Stimulated activated CD4-positive, alpha-beta T cell treated with anti-CD3 and anti-CD28 coated beads, Interleukin-4, amount 100 ng/mL, for 48 hours (primary cell): ENCODE measurements at places on chromosomes 1 and 21.

GRCh38 chr1:103160281-103160680 is 52.0 kb upstream of the COL11A1 start:
- no peak for DNase-seq

DNA sequence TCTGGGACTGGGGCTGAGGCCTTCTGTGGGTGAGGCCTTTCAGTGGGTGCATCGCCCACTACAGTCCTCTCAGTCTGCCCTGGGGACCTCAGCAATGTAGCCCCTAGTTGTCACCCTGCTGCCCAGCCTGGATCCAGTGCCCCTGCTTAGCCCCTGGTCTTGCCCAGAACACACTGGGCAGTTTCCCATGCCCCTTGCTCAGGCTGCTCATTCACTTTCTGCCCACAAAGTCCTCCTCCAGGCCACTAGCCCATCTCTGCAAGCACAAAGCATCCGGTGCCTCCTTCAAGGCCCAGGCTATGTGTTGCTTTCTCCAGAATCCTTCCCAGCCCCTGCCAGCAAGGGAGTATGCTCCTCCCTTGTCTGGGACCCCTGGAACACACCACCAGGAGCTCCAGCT is 5.4 kb upstream of the ADORA1 start:
- no peak for DNase-seq

- no peak for DNase-seq
Measured at GRCh38 chr1:233582439-233582838, 31.5 kb upstream of the KCNK1 start.

- DNase-seq: no peak
Measured at GRCh38 chr1:12083766-12084165, 20.7 kb downstream of the TNFRSF8 start.

DNA sequence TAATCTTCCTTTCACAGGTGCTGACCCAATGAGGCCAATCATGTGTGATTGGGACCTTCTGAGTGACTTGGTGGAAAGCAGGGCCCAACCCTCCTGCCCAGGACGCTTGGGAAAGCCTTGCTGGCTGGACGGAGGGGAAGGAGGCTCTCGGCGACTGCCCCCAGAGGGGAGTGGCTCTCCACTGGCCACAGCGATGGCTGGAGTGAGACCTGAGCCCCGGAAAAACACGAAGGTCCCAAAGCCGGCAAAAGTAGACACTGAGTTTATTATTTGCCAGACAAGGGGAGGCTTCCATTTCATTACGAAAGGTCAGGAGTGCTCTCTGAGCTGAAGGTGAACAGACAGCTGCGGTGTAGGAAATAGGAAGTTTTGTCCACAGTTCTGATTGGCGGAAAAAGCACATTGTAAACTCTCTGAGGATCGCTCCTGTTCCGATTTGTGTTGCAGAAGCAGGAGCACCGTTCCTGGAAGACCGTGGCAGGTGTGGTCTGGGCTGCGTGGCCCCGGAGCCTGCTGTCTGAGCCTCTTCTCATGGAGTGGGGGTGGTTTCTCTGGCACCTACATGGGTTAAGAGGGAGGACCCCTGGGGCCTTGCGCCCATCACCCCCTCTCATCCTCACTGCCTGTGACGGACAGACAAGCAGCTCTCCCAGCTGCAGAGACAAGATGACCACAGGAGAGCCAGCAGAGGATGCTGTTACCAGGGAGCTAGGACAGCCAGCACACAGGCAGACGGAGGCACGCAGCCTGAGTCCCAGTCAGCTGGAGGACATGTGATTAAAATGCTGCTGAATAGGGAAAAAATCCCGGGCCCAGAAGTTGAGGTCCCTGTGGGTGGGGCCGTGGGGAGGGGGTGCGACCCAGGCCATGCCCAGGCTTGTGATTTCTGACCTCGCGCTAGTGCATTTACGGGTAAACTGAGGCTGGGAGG is 41.5 kb downstream of the KRTAP10-1 start:
- no peak for DNase-seq

GRCh38 chr1:203072002-203072602 is 13.7 kb downstream of the MYOG start:
- no peak for DNase-seq

- no peak for DNase-seq
Measured at GRCh38 chr1:34780528-34780927, 486 bp upstream of the GJB3 start.

DNA sequence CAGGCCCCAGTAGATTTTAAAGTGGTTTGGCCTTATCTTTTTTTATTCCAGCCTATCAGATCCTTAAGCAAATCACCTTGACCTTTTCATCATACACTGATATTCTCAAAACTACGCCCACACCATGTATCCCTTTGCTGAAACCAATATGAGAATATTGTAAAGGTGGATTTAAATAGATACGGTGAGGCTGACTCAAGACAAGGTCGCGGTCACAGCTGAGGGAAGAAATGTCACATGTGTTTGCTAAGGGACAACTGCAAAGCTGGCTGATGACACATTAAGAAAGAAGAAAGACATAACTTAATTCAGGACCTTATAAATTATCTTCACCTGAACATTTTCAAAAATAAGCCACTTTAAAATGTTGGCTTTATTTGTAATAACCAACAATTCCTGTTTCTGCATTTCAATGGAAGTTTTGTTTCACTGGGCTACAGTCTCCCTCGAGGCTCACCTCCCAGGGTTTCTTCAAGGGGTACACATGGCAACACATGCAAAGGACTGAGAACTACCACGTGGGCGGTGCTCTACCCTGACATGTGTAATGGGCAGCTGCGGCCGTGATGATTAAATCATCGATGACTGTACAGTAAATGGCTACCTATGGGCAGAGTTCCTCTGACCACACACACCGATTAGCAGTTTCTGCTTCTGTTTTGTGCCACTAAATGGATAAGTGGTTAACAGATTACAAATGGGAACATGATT is 189.5 kb downstream of the SIPA1L2 start:
- DNase-seq: no peak

GRCh38 chr1:171352554-171352953 is 38.6 kb downstream of the FMO4 start:
- no peak for DNase-seq

DNA sequence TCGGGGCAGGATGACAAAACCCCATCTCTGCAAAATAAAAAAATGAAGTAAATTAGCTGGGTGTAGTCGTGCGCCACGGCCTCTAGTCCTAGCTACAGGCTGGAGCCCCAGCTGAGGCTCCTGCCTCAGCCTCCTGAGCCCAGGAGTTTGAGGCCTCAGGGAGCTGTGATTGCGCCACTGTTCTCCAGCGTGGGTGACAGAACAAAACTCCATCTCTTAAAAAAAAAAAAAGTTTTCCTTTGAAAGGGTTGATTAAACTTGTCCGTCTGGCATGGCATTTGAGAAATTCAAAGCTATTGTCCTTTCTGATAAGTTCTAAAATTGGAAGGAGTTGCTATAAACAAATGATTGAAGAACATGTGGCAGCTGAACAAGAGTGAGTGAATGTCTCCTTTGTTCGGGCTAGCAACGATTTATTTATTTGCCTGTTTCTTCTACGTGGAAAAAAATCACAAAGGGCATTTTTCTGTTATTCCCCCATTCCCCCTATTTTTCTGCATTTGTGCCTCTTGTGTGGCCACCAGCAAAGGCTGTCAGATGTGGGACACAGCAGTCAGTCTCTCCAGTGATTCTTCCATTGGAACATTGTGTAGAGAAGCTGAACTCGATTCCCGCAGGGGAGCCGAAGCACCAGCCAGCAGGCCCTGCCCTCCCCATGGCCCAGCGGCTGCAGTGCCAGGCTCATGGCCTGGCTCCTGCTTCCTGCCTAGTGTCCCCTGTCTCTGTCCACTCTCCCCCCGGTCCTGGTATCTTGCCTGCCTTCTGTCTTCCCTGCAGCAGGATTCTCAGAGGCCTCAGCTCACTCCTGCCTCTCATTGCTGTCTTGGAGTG is 21.5 kb upstream of the PWP2 start:
- DNase-seq: no peak

- no peak for DNase-seq
Measured at GRCh38 chr1:232382671-232383070, 247.3 kb downstream of the SIPA1L2 start.

DNA sequence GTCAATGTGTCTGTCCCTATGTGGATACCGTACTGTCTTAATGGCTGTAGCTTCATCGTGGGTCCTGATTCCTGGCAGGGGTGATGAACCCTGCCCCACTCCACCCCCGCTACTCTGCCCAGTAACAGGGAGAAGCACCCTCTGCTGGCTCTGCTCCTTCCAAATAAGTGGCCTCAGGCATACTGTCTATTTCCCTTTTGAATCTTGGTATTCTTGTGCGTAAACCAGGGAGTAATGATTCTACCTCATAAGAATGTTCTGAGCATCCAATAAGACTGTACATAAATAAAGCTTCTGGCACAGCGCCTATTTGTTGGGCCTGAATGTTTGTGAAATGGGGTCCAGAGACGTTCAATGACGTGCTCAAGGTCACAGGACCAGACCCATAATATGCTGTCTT is 35.2 kb upstream of the CTPS1 start:
- no peak for DNase-seq

GRCh38 chr1:172085317-172085716 is 244.0 kb downstream of the DNM3 start:
- no peak for DNase-seq

DNA sequence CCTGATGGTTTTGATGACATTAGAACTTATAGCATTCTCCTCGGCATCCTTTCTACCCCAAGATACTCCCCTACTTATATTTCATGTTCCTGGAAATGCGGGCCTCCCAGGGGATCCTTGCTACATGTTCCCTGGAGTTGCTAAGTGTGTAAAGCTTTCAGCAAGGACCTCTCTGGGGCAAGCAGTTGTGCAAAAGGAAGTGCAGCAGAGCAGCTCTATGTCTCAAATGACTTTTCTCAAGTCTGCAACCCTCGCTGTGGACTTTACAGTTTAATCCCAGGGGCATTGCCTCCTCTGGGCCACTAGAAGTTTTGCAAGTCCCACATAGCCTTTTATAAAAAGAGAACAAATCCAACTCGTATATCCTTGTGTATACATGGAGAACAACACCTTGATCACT is 20.8 kb upstream of the MNDA start:
- no peak for DNase-seq

DNA sequence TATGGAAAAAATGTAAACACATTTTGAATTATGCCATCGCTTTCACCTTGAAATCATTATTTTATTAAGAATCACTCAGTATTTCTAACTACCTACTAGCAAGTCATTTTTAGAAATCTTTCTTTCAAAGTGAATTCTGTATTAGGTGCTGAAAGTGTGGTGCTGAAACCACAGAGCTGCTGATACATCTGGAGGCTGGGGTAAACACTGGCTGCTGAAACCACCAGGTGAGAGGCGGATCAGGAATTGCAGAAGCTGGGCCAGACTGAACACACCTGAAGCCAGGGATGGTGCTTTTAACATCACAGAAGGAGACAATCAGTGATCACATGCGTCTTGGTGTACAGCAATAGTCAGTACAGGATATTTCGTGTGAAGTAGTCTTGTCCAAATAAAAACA is 42.2 kb upstream of the KCNE1 start:
- no peak for DNase-seq

DNA sequence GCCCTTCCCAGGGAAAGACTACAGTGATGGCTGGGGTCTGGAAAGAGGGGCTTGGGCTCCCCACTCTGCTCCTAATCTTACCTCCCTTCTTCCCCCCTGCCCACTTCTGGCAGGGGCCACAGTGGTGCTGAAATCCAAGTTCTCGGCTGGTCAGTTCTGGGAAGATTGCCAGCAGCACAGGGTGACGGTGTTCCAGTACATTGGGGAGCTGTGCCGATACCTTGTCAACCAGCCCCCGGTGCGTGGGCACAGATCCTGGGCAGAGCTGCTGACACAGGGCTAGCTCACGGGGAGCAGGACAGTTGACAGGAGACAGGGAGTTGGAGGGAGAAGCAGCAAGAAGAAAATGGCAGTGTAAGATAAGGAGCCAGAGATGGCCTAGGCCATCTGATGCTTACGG is 2.4 kb downstream of the SLC27A3 start:
- DNase-seq: no peak

DNA sequence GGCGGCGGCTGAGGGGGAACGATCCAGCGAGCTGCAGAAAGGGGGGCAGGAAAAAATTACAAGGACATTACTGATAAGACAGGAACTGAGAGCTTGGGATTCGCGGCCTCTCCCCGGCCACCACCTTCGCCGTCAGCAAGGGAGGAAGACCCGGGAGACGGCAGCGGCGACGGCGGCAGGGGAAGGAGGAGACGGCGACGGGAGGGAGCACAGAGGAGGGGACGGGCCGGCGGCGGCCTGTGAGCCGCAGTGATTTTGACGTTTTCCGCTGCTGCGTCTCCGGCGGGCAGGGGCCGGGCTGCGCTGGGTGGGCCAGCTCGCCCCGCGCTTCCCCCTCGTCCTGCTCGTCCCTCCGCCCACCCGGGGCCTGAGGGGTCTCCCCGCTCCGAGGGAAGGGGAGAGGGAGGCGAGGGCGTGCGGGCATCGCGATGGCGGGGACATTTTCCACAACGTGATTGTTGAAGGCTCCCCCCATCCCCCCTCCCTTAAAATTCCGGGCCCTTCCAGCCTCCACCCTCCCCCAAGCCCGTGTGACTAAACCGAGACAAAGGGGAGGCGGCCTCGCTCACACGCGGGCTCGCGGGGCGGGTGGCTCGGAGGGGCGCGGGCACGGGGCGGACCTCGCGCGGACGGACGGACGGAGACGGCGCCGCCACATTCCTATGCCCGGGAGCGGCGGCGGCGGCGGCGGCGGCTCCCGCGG is 407 bp downstream of the CAMSAP2 start:
- peak; percentile 37 for DNase-seq
